Thoracic aorta (tissue), 2 donors: ENCODE measurements at places on chromosomes 2 and 18.

- no peak for DNase-seq
These were observed 80.5 kb downstream of the EHBP1 start for GRCh38 chr2:62785810-62786597.

GRCh38 chr2:47725808-47726207 is 57.1 kb upstream of the MSH6 start:
- DNase-seq = no peak

- DNase-seq = no peak
These were observed 146.3 kb downstream of the WDSUB1 start for GRCh38 chr2:159140070-159140769.

- DNase-seq = no peak
These were observed 275 bp downstream of the HOXD8 start for GRCh38 chr2:176129813-176130146.

- DNase-seq = no peak
These were observed 7.0 kb upstream of the TMX3 start for GRCh38 chr18:68721681-68722583.

DNA sequence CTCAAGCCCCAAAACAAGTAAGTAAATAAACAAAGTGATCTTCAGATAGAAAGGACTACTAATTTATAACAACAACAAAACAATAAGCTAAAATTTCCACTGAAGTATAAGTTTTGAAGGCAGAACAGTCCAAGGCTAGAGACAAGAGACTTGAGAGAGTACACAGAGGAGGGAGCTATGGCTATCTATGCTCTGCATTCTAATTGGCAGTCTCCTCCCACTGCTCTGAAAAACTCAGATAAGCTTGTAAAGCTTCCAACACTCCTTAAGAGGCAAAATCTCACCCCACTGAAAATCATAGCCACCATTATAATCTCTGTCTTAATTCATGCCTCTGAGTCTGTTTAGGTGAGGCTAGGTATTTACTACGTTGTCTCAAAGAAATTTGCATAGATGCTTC is 714.6 kb upstream of the LRATD1 start:
- DNase-seq = no peak
